ENCODE measurements at places on chromosomes 7 and 10.

DNA sequence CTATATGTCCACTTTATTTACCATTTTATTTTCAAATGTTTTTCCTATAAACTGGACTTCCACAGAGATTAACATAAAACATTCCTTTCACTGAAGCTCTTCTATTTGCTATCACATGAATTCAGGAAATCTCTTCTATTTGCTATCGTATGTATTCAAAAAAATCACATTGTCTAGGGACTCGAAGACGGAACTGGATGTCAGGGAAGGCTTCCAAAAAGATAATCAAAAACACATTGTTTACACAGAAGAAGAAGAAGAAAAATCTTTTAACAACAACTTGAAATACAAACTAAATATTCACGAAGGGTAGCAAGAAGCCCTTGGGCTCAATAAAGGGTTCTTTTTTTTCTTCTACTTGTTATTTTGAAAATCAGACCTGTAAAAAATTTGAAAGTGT, 426.1 kb upstream of the LRRN3 start:
- no peak for DNase-seq

DNA sequence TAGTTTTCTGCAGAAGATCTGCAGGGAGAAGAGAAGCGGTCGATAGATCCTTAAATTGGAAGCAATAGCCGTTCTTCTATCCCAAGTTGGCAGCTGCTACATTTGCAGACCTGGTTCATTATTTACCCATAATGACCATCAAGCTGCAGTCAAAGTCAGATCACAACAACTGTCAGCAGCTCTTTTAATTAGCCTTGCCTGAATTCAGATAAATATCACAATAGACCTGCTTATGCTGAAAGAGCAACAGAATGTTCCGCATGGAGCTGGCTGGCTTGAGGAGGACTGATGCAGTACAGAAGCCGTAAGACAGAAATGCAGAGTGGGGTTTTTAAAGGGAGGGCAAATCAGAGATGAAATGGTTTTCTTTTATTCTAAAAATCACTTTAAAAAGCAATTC, 109.4 kb downstream of the HIBADH start:
- no peak for DNase-seq

DNA sequence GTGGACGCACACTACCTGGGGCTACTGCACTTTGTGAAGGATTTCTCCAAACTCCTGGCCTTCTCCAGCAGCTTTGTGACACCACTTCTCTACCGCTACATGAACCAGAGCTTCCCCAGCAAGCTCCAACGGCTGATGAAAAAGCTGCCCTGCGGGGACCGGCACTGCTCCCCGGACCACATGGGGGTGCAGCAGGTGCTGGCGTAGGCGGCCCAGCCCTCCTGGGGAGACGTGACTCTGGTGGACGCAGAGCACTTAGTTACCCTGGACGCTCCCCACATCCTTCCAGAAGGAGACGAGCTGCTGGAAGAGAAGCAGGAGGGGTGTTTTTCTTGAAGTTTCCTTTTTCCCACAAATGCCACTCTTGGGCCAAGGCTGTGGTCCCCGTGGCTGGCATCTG, 14.0 kb downstream of the GPR146 start:
- no peak for DNase-seq

DNA sequence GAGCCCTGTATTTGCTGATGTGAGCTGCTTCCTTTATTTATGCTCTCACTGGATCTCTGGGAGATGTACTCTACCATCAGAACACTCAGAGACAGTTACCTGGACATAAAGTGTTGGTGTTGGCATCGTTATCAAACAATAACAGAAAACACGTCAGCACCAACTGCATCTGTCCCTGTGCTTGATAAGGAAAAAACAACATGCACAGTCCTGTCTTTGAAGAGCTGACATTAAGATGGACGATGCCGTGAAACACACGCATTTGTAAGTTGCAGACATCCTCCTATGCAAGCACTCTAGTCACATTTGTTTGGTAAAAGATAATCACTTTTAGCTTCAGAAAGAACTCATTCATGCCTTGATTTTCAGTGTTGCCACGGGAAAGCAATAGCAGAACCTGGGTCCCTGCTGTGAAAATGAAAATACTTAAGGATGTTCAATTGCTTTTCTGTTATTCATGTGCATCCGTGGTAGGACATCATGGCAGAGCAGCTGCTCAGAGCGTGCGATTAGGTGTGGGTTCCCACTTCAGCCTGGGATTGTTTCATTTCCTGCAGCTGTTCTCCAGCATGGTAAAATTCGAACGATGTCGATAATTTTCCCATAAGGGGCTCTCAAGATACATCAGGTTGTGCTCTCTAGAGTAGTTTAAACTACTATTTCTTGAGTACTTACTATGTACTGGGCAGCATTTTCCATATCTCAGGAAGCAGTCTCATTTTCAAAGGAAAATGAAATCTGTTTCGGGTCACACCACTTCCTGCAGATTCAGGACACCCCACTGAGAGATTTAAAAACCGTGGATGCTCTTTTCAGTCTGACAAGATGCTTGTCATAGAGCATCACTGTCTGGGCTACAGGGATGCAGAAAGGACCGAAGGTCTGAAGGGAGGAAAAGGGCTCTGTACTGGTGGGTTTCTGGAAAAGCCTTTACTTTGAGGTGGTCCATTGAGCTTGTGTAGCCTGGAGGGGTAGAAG, 248.7 kb downstream of the CAMK1D start:
- no peak for DNase-seq

GRCh38 chr10:107141524-107142061, 22.9 kb downstream of the SORCS1 start:
- no peak for DNase-seq

- DNase-seq: no peak
These were observed 82.6 kb upstream of the LRRC4 start for GRCh38 chr7:128113839-128114238.

DNA sequence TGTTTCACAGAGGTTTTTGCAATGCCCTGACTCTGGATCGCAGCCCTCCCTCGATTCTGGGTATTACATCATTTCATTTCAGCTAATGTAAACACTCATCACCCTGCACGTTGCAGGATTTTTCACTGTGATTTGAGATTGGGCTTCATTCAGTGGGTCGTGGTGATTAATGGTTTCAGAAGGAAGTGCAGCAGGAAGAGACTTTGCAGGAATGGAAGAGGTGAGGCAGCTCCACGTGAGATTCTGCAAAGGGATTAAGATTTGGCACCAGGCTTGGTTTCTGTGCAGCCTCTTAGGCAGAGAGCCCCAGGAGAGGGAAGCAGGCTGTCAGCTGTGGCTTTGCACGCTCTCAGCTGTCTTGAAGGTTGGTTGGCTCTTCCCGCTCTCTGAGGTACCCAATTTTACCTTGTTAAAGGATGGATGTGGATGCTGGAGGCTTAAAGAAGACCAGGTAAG, 95.2 kb downstream of the PLCE1 start:
- no peak for DNase-seq

DNA sequence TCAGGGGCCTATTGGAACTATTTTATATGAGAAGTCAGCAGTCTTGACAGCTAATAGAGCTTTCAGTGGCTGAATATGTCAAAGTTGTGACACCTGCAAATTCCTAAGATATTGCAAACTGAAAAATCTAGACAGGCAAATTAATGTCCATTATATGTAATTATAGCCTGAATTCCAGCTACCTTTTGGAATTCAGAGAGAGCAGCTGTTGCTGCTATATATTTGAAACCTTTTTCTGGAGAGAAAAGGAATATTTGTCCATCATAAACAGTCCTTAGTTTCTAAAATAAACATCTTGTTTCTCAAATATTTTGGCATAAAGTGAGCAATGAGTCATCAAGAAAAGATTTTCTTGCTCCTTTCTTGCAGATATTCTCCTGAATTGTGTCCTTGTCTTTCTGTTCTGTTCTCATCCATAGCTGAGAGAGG, 408.9 kb upstream of the SEMA3D start:
- no peak for DNase-seq

DNA sequence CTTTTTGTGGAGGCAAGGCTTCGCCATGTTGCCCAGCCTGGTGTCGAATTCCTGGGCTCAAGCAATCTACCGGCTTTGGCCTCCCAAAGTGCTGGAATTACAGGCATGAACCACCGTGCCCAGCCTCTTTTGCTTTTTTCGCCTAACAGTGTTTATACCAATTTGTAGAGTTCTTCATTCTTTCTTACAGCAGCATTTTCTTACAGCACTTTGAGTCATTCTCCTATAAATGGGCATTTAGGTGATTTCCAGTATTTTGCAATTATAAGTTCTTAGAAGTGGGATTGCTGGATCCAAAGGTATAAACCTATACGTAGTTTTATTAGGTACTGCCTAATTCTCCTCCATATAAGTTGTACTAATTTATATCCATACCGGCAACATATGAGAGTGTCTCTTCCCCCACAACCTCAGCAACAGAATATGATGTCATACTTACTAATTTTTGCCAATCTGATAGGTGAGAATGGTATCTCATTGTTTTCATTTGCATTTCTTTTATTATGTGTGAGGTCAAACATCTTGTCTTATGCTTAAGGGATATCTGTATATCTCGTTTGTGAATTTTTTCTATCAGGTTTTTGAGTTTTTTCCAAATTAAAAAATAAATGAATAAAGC, 39.1 kb downstream of the SUFU start:
- DNase-seq: no peak

DNA sequence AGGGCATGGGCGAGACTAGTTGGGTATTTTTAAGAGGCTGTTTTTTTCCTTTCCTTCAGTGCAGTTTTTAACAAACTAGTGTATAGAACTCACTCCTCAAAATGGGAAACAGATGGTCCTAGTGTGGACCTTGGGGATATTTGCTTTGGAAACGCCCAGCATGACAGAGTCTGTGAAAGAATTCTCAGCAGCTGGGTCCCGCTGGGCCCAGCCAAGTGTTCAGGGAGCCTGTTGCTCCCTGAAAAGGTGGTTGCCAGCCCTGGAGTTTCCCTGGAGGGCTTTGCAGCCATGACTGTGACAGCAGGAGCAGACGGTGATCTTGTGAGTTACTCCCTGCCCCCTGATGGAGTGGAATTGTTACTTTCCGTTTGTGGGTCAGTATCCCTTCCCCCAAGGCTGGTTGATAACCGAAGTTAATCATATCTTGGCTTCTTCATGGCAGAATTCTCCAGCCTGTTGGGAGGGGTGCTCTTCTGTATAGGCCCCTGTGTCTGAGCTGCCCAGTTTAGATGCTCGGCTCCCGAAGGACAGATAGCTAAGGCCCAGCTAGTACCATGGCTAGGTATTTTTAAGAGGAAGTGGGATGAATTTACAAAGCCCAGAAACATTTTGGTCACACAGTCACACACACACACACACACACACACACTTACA, 278.6 kb upstream of the HABP2 start:
- no peak for DNase-seq

DNA sequence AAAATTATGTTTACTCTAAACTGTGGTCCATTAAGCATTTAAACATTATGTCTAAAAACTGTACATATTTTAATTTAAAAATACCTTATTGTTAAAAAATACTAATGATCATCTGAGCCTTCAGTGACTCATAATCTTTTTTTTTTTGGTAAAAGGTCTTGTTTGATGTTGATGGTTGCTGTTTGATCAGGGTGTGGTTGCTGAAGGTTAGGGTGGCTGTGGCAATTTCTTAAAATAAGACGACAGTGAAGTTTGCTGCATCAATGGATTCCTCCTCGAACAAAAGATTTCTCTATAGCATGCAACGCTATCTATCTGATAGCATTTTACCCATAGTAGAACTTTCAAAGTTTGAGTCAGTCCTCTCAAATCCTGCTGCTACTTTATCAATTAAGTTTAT, 180.0 kb upstream of the AHR start:
- no peak for DNase-seq

- no peak for DNase-seq
These were observed 80.6 kb downstream of the DGKB start for GRCh38 chr7:14821757-14822480.
